ENCODE measurements at places on chromosomes 2 and 18. TPM values are rescaled to one million over a fixed set of nuclear protein-coding genes. Genes with fewer than 3 reads are reported as not detected.
A peak's percentile ranks its signal among the peaks of the same experiment; 100 is the strongest.

Gene SP100
- total RNA-seq, result 71.5 TPM

Gene RNU2-63P
- total RNA-seq, result 78.3 TPM

Gene IL1F10
- not detected for total RNA-seq

Gene LYPD1
- total RNA-seq, result 51.6 TPM

Gene MYCN
- total RNA-seq, result not detected

Gene RPRM
- not detected for total RNA-seq

Gene ABHD1
- total RNA-seq, result not detected

DNA sequence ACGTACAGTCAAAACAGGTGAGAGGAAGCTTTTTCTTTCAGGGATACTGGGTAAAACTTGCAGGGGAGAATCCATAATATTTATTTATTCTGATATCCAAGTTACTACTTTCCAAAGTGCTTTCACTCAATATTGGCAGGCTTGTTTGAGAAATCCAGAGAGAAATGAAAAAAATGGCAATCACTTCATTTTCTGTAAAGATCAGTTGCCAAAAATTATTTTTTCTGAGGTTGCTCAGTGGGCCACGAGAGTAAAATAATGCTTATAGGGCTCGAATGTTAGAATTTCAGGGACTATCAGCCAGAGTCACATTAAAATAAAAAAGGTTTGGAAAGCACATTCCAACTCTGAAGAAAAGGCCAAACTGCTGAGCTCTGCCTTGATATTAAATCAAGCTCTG is 324.6 kb upstream of the RND3 start:
- no peak for DNase-seq

- no peak for DNase-seq
These were observed 8.6 kb upstream of the COBLL1 start for GRCh38 chr2:164850235-164850634.

DNA sequence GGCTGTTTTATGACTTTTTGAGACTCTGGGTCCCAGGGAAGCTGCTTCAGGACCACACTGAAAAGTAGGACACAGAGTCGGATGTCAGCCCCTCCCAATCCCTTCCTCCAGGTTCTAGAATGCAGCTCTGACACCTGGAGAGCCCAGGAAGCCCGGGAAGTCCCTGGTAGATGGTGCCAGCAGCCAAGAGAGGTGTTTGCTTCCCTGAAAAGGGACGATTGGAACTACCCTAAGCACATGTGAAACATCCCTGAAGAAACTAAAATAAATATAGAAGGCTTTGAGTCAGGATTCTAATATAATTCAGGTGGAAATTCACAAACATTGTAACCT is 163.2 kb upstream of the CYRIA start:
- DNase-seq, result no peak

DNA sequence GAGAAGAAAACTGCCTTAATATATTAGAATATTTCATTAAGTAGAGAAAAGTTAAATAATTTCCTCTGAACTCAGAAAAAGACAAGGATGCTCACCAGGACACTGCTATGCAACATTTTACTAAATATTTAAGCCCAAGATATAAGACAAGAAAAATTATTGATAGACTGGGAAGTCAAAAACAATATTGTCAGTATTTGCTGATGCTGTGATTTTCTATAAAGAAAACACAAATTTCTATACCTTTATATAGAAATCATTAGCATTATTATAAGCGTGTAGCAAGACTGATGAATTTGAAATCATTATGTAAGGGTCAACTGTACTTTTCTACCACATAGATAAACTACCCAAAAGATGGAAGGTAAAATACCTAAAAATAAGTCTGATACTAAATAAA is 451.0 kb downstream of the RNF144A start:
- DNase-seq, result no peak

- DNase-seq, result peak; percentile 85
These were observed 259.7 kb downstream of the TCF4 start for GRCh38 chr18:55328301-55328700.

- no peak for DNase-seq
These were observed 86.2 kb downstream of the NPAS2 start for GRCh38 chr2:100906131-100906530.

- no peak for DNase-seq
These were observed 36.3 kb downstream of the CXCR4 start for GRCh38 chr2:136081582-136082210.

GRCh38 chr2:135743860-135744259 is 2.2 kb downstream of the UBXN4 start:
- no peak for DNase-seq

- peak; percentile 53 for DNase-seq
These were observed 48.1 kb downstream of the TMEM185B start for GRCh38 chr2:120174963-120175581.

DNA sequence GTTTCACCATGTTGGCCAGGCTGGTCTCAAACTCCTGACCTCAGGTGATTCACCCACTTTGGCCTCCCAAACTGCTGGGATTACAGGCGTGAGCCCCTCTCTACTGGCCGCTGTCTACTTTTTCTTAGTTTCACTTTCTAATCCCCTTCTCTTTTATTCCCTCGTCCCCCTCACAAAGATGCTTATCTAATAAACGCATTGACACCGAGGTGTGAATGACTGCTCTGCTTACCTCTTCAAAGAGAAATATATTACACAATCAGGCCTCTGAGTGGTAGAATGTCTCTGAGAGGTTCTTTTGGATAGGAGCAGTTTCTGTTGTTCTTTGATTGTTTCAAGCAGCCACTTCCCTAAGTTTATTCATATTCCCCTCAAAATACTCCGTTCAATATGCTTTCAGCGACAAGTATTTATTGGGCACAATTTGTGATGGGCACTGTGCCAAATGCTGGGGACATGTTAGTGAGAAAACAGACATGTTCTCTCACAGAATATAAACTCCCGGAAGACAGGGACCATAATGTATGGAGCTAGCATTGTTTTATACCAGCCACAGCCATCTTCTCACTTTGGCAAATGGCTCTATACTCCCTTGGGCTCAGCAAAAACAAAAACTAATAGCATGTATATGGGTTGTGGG is 34.7 kb upstream of the RAPH1 start:
- DNase-seq, result no peak

GRCh38 chr18:45871431-45872084 is 46.1 kb downstream of the SIGLEC15 start:
- no peak for DNase-seq

DNA sequence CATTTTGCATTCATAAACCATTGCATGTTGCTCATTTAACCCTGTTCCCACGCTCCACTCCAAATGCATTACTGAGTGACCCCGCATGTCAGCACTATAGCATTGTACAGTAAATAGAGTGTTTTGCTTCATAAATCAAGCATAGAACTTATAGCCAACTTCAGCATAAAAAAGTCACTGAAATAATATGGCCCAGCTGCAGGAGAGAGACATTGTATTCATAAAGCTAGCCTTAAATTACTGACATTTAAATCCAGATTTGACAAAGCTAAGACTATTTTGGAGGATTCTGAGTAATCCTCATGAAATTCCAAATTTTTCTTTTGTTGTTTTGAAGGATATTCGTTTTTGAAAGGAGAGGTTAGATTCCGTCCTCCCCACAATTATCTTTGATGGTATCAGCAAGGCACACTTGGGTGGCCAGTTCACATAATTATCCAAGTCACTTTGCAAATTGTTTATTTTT is 320.9 kb upstream of the TCF4 start:
- no peak for DNase-seq

Measured in HT1080 (cell line).